ENCODE measurements at places on chromosomes 1 and 21.

- no peak for DNase-seq
Observed at GRCh38 chr1:233459470-233459945, 132.0 kb downstream of the MAP3K21 start.

DNA sequence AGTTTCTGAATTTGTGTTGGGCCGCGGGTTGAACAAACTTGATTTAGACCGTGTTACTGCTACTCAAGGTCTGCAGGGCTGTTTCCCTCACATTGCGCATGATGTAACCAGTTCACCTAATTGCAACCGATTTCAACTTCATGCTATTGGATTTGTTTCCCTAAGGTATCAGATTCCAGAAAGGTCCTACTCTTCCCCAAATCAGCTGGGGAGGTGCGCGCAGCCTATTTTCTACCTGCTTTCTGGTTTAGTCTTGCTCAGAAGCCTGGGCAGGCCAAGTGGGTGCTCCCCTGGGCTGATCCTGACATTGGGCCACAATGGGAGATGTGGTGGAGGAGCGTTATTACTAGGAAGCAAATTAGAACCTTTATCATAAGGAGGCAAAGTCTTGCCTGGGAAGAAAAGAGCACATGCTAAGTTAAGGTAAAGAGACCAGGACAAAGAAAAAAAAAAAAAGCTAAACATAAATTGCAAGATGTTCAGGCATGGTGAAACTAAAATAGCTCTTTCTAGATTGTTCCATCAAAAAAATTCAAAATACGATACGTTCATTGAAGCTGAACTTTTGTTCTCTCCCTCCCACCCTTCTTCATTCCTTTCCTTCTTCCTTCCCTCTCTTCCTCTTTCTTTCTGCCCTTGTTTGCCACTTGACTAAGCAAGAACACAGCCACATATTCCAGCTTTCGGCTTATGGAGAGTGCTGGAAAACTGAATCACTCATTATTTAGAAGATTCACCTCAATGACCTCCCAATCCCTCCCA is 28.8 kb upstream of the TARBP1 start:
- DNase-seq: no peak

- no peak for DNase-seq
Observed at GRCh38 chr1:101191049-101191448, 45.8 kb upstream of the S1PR1 start.

- DNase-seq: no peak
Observed at GRCh38 chr1:25694167-25695007, 77.8 kb downstream of the MAN1C1 start.

DNA sequence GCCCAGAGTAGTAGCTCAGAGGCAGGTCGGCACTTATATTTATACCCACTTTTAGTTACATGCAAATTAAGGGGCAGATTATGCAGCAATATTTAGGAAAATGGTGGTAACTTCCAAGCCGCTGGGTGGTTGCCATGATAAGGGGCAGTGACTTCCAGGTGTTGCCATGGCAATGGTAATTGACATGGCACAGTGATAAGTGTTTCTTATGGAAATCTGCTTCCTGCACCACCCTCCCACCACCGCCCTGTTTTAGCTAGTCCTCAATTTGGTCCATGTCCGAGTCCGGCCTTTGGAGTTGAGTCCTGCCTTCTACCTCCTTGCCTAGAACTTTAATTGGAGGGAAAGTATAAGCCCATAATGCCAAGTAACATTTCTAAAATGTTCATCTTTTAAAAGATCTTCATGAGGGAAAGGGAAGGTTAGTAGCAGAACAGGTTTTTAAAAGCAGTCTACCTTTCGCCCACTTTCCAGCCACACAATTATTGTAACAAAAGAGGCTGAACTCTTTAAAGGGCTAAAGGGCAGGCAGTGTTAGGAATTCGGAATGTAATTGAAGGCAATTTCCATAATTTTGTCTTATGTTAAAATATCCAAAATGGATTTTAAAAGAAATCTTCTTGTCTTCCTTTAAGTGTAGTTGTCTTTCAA is 21.7 kb downstream of the ZBTB8B start:
- DNase-seq: no peak

- DNase-seq: no peak
Observed at GRCh38 chr21:34736116-34736874, 67.5 kb downstream of the CLIC6 start.

DNA sequence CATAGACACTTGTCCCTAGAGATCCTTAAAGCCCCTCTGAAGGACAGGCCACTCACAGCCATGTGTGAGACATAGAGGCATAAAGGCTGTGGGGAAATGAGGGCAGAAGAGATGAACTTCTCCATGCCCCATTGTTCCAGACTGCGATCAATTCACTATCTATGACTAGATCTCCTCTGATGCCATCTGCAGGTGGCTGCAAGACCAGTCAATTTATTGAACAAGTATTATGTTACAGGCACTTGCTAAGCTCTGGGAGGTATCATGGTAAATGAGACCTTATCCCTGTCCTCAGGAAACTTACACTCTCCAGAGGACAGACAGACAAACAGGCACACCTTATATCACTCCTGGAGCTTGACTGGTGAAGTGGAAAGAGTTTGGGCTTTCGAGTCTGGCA is 22.9 kb downstream of the UBIAD1 start:
- DNase-seq: no peak

Measured in effector memory CD4-positive, alpha-beta T cell (primary cell).